ENCODE measurements at places on chromosomes 2 and 18.

GRCh38 chr2:29238497-29238896 is 123.3 kb downstream of the CLIP4 start:
- no peak for DNase-seq

GRCh38 chr2:207327513-207327912 is 161.8 kb upstream of the KLF7 start:
- no peak for DNase-seq

DNA sequence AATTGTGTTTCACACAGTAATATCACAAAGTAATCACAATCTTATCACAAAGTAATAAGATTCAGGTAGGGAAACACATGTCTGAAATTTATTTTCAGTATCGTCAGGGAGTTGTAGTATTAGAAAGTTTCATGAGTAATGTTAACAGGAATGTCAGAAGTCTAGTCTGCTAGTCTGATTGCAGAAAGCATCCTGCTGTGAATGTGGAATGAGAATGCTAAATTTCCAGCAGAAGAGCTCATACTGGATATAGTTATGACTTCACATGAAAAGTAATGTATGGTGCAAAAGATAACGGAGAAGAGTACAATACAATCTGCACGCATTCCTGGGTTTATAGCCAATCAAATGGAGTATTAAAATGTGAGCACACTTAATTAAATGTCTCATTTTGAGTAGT is 494.7 kb upstream of the SETBP1 start:
- DNase-seq, result no peak

DNA sequence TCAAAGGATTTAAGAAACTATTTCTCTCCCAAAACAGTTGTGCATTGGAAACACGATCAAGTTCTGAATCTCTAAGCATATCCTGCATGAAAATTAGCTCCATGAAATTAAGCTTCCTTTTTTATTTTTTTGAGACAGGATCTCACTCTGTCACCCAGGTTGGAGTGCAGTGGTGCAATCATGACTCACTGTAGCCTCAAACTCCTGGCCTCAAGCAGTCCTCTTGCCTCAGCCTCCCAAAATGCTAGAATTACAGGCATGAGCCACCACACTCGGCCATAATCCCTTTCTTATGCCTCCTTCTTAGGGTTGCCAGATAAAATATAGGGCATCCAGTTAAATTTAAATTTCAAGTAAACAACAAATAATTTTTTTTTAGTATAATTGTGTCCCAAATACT is 124.4 kb downstream of the ARL4C start:
- DNase-seq, result no peak

- DNase-seq, result no peak
These were observed 112.6 kb downstream of the EHBP1 start for GRCh38 chr2:62817995-62818713.
